Urothelium cell line (cell line): ENCODE measurements at places on chromosomes 7 and 10.

DNA sequence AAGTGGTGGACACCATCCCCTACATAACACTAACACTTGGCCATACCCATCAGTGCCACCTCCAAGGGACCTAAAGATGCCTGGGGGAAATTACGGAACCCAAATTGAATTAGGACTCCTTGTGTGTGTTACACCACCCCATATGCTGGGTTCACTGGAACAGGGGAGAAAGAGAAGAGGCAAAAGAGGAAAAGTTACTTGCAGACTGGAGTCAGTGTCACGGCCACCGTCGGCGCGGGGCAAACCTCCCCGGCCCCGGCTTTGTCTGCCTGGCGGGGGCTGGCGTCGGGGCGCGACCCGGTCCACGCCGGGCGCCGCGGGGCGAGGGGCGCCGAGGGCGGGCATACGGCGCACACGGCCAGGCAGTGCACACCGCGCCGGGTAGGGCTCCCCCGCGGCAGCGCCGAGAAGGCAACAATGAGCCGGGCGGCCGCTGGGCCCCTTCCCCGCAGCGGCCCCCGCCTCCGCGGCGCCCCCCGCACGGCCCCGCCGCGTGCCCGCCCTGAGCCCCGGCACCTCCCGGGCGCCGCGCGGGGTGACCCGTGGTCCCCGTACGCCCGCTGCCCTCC, 171.1 kb downstream of the FAM107B start:
- DNase-seq, result peak; percentile 37

- DNase-seq, result no peak
These were observed 428.6 kb downstream of the DPP6 start for GRCh38 chr7:154480817-154481216.

DNA sequence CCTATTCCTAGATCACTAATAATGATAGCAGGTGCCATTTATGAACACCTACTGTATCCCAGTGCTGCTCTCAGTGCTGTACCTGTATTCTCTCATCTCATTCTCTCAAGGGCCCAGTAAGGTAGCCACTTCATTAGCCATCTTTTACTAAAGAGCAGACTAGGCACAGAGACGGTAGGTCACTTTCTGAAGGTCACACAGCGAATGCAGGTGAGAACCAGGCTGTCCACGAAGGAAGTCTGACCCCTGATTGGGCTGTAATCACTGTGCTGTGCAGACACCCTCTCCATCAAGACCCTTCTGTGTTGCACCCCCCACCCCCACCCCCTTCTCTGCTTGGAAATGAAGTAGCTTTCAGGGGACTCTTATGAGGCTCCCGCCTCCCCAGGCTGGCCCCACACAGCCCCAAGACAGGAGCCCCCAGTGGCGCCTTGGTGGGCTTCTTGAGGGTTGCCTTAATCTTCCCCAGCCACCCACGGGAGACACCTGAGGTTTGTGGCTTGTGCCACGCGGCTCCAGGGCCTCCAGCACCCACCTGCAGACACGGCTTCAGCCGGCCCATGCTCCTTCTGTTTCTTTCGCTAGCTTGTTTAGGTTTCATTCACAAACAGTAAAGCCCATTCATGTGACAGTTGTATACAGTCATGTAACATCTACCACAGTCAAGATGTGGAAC, 81.7 kb upstream of the FAM20C start:
- DNase-seq, result no peak

GRCh38 chr7:79298145-79298760, 155.2 kb downstream of the MAGI2 start:
- peak; percentile 51 for DNase-seq

- DNase-seq, result no peak
These were observed 451.9 kb downstream of the DPP6 start for GRCh38 chr7:154503962-154504550.

GRCh38 chr7:48316768-48317167, 145.5 kb downstream of the ABCA13 start:
- DNase-seq, result no peak

DNA sequence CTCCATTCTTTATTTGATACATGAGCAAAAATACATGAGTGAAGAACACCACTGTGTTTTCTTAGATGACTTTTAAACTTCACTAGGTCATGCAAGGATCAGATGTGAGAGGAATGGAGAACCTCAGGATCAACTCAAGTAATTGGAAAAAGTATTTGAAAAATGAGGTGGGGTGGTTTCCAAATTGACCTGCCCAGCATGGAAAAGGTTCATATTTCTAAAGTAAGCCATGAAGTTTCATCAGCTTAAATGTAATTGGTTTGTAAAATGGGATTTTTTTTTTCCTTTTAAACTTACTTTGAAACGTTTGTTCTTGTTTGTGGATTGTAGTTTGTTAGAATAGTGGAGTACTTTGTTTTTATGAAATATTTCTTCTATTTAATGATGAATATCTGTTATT, 134.8 kb downstream of the MLLT10 start:
- DNase-seq, result no peak

- DNase-seq, result no peak
These were observed 28.7 kb upstream of the STRIP2 start for GRCh38 chr7:129405527-129405926.

DNA sequence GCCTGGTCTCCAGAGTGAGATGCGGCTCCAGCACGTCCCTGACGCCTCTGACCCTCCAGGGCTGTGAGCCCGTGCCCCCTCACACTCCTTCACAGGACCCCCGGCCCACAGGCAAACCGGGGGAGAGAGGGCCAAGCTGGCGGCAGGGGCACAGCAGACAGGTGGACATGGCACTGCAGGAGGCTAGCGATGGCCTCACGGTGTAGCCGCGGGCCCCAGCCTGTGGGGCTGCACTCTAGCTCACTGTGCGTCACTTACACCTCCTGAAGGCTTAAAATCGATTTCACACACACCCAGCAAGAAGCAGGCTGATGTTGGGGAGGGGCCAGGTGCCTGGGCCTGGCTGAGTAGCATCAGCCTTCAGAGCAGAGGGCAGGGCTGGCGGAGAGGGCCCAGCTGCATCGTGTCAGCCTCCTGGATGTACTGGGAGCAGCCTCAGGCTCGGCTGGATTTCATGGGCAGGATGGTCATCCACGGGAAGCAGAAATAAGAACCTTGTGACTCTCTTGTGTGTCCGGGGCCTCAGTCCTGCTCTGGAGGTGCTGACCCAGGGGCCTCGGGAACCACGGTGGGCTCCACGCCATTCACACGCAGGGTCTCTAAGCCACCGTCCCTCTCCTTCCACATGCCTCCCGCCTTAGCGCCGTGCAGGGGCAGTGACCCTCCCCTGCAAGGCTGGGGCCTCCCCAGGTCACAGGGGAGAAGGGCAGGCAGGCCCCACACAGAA, 19.4 kb upstream of the KNDC1 start:
- DNase-seq, result no peak

GRCh38 chr10:6211671-6212635, 9.2 kb downstream of the PFKFB3 start:
- no peak for DNase-seq

DNA sequence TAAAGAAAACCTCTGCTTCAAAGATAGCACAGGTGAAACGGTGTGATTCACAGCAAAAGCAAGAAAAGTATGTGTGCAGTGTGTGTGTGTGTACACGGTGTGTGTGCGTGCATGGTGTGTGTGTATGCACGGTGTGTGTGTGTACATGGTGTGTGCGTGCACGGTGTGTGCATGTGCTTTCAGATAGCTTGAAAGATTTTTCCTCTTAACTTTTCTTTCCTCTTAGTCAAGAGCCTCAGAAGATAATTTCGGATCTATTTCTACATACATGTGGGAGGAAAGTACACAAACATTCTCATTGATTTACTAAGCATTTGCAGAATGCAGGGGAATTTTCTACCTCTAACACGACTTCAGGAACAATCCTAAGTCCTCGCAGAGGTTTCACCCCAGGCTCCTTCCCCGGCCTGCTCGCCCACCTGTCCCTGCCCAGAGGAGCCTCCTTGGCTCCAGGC, 2.9 kb downstream of the FGFR2 start:
- no peak for DNase-seq

DNA sequence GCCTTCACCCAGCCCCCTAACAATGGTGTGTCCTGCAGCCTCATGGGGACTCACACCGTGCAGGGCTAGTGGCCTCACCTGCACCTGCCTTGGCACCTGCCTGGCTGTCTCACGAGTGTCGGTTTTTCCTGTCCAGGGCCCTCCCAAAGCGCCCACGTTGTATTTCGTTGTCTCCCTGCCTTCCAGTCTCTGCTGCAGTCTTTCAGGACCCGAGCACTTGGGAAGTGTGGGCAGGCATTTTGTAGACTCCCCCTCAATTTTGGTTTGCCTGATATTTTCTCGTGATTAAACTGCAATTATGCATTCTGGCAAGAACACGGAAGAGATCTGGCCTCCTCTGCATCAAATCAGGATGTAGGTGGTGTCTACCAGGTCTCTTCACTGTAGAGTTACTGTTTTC, 17.9 kb downstream of the BNIP3 start:
- DNase-seq, result no peak

GRCh38 chr10:22992621-22993020, 64.8 kb downstream of the ARMC3 start:
- DNase-seq, result no peak

- no peak for DNase-seq
These were observed 44.6 kb downstream of the FRA10AC1 start for GRCh38 chr10:93657757-93658156.
